NCI-H524 (cell line): ENCODE measurements at places on chromosomes 1 and 21.
A peak's percentile ranks its signal among the peaks of the same experiment; 100 is the strongest.

- no peak for DNase-seq
These were observed 37.6 kb downstream of the PARP1 start for GRCh38 chr1:226370144-226370923.

GRCh38 chr1:20139776-20140612 is 871 bp downstream of the PLA2G2F start:
- no peak for DNase-seq

- DNase-seq, result peak; percentile 23
These were observed 210.3 kb downstream of the ASTN1 start for GRCh38 chr1:176954242-176954641.

- no peak for DNase-seq
These were observed 743 bp downstream of the PHF13 start for GRCh38 chr1:6614019-6614928.

DNA sequence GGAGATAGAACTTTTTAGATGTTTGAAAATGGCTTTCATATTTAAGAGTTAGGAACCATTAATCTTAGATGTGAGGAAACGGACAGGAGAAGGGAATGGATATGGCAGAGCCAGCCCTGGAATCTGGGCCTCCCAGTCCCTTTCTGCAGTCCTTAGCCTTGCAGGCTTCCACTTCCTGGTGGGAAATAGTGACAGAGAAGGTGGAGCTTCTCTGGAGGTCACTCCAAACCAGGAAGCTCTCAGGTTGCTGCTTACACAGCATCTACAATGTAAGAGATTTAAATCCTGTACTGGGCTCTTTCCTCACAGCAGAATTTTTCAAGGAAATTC is 2.5 kb downstream of the S100A11 start:
- no peak for DNase-seq

DNA sequence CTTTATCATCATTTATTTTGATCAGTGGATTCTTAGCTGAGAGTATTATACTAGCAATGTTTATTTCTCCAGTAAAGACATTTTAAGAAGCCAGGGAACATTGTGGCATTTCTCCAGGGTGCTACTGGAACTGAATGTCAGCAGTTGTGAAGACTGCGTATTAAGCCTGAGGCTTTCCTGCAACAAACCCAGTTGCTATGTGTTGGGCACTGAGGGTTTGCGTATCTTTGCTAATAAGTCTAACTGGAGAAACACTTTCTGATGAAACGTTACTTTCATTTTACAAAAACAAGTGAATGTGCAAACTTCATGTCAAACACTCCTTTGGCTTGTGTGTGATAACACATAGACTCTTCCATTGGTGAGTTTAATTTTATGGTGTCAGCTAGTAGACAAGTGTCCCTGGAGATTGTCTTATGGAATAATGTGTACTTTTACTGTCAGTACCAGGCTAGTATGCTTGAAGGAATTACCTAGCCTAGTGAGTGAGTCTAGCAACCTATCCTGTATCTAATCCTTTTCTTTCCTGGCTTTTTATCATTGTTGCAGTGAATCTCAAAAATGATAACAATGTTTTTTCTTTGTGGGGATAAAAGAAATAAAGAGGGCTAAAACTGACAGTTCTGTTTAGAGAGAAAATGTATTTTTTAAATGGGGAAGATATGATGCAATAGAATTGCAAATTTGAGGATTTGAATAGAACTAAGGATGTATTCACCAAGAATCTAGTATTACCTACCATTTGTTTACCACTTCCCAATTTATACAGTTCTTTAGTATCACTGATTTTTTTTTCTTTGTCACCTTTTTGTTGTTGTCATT is 70.1 kb downstream of the MTR start:
- DNase-seq, result no peak

DNA sequence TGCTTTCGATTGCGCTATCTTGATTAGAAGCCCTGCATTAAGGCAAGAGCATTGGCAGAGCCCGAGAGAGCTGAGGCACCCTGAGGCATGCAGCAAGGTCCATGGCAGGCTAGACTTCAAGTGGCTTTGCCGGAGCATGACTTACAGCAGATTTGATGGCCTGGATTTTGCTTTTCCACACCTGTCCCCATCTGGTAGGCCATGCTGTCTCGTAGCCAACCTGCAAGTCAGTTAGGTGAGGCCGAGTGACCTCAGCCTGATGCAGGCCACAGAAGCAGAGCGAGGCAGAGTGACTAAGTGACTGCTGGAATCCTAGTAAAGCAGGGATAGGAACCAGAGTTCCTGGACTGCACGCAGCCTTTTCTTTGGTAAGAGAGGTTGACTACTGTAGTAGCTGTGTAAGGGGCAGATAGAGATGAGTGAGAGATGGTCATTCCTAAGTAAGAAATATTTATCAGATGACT is 148.9 kb downstream of the PBX1 start:
- DNase-seq, result peak; percentile 32

GRCh38 chr1:227913396-227913763 is 34.4 kb downstream of the WNT9A start:
- DNase-seq, result no peak

DNA sequence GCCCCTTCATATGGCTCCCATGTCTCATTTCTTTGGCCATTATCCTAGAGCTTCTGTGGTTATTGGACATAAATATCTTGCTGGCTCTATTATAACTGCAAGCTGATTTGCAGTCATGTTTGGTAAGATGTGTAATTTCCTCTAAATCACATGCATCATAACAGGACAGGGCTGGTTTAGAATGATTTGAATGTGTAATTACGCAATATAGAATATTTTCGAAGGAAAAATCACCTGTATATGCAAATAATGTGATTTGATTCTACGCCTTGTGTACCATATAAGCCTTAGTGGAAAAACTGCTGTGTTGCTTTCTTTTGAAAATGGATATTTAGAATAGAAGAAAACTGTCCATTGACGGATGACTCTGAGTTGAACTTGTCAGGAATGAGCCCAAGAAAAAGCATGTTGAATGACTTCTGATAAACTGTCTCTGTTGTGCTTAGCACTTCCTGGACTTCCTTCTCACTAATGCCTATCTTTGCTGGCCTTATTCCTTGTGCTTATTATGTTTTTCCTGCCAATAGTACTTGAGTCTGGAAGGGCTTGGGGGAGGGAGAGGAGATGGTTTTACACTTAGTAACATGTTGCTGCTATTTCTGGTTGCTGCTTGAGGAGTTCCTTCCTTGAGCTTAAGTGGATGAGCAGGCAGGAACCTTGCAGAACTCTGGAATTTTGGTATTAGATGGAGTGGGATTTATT is 6.5 kb downstream of the CACHD1 start:
- DNase-seq, result no peak

DNA sequence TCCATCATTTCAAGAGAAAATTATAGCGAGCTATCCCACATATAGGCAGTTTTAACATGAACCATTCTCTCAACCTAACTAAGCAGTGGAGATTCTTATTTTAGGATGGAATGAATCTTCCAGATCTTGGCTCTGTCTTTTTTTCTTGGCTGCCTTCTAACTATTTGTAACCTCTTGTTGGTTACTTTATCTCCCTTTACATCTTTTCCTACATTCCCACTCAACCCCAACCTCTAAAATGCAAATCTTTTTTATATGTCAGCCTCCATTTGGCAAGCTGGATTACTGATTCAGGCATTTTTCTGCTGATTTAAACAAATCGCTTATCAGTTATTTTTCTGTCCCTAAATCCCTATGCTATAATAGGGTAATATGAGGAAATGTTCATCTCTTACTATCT is 46.9 kb upstream of the LHX8 start:
- no peak for DNase-seq
